ENCODE measurements at places on chromosomes 2 and 18.

GRCh38 chr2:181411105-181411849, 45.9 kb upstream of the ITGA4 start:
- no peak for DNase-seq

DNA sequence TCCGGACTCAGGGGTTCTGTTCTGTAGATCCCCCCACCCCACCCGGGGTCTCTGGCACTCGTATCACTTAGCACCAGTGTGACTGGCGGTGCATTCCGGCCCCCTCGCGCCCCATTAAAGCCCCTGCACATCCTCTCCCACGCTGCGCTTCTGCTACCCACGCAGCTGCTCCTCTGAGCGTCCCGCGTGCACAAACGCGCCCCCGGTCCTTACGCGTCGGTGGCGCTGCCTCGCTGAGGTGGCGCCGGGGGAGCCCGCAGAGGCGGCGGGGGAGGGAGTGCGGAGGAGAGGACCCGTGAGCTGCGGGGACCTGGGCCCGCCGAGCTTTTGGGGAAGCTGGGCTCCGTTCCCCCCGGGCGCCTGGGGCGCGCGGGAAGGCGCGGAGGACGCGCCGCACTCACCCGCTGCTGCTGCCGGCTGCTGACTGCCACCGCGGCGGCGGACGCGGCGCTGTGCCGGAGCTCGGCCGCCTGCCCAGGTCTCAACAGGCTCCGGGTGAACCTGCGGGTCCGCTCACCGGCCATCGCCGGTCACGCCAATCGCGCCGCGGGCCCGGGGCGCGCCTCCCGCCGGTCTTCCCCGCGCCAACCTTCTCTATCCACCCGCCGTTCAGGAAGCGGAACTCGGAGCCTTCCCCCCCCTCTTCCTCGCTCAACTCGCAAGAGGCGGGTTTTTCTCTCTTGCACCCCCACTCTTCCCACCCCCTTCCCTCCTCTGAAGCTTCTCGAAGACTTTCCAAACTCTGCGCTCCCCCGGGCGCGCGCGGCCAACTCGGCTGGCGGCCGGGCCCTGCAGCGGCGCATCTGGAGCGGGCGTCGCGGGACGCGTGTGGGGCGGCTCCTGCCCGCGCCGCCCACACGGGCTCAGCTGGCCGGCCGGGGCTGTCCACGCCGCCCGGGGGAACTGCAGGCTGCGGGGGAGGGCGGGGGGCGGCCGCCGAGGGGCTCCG, at the start of gene DOCK10:
TSS of gene DOCK10 (minus strand) at position 618 of the 949 bp plus-strand sequence. CDS start at position 524, 94 bp downstream.
- no peak for DNase-seq

DNA sequence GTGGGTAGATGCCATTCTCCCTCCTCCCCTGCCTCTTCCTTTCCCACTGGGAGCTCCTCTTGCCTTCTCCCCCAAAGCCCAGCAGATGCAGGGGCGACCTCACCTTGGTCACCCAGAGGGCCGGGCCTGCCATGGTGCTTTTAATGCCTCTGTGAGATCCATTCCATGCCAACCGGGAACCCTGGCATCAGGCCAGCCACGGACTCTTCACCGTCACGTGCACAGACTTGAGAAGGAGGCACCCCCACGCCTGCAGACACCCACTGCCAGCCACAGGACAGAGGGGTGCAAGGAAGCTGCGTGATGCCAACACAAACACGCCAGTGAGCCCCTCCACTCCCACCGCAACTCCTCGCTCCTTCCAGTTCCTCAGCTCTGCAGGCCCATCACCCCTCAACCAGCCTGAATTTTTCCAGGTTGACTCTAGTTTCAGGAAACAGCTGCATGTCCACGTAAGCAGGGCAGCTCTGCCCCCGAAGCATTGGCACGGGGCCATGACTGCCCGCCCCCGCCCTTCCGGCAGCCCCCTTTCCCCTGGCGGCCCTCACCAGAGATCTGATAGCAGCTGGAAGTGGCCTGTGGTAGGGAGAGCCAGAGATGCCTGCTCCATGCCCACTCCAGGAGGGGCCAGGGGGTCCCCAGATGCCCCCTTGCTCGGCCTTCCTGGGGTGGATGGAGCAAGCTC, 50.8 kb downstream of the DNMT3A start:
- DNase-seq, result no peak

DNA sequence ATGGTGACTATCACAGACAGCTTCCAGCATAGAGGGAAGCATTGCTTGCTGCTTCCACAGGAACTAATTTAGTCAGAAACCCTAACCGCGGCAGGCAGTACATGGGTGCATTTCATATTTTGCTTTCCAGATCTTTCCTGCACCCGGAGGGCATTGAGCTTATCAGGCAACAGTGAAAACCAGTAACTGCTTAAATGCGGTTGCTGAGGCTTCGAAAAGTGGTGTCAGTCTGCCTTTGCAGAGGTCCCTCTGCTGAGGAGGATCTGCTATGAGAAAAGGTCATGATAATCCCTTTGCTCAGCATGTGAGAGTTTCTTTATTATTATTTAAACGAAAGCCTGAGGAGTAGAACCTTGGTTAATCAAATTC, 44.6 kb upstream of the ROCK2 start:
- no peak for DNase-seq

- DNase-seq, result no peak
These were observed 151.1 kb downstream of the TMEM163 start for GRCh38 chr2:134567666-134568065.

- no peak for DNase-seq
These were observed 12.8 kb upstream of the PSD4 start for GRCh38 chr2:113160962-113161361.

DNA sequence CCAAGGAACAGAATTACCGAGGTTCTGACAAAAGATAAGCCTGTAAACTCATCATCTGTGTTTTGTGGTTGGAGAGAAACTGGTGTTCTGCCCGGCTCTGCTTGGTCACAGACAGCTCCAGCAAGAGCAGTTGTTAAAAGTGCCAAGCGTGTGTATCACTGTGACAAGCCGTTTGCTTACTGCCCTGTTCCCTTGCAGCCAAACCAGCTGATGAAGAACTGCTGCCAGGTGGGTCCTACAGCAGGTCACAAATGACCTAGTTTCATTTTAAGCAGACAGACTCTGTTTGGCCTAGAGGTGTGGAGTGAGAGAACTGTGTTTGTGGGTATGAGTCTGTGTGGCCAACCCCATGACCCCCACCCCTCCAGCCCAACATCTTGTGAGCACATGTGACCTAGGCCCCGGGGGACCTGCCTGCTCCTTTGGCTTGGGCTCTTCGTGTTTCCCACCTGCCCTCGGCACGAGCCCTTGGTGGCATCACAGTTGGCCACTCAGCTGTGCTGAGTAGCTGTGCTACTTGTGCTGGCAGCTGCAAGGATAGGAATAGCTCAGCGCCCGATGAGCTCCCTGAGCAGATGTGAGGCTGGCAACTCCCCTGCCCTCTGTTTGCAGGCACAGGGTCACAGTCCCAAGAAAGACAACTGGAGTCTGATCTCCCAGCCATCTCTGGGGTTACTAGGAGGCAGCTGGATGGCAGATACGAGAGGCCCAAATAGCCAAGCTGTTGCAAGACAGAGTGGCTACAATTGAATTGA, 9.7 kb downstream of the OXER1 start:
- DNase-seq, result no peak

DNA sequence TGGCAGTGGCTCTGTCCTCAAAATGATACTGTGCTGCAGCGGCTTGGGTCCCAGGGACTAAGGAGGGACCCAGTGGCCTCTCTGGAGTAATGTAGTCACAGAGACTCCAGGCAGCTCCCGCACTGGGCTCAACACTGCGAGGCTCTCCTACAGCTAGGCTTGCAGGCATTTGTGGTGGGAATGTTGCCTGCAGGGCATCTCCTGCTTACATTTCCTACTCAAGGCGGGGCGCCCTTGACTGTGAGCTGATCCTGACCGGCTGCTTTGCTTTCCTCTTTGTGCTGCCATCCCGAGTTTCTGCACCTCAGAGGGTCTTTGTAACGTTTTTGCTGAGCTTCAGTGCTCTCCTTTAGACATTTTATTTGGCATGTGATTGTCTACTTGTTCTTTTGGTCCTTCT, 177.4 kb upstream of the FN1 start:
- DNase-seq, result no peak

DNA sequence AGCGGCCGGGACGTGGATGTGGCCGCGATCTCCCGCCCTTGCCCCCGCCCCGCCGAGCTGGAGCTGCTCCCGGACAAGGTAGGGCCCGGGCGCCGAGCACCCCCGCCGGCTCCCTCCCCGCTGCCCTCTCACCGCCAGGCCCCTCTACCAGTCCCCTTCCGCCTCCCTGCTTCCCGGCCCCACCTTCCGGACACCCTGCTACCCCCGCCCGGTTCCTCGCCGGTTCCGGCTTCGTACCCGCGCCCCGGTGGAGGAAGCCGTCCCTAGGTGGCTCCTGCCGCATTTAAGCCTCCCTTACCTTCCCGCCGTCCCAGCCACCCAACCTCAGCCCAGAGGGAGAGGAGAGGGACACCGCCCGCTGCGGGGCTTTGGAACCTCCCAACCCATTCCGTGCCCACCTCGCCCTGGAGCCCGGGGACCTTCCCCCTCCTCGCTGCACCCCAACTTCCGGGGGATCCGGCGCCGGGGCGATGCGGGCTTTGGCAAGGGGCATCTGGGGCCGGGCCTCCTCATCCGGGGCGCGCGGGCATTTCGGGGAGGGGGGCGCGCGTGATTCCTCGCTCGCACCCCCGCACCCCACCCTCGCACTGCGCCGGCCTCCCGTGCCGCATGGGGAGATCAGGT, 475 bp downstream of the B3GNT2 start:
- DNase-seq, result peak; percentile 31

- no peak for DNase-seq
These were observed 624.3 kb upstream of the FANCL start for GRCh38 chr2:58865436-58865835.

GRCh38 chr2:71849607-71850305, 297.9 kb downstream of the CYP26B1 start:
- DNase-seq, result no peak

DNA sequence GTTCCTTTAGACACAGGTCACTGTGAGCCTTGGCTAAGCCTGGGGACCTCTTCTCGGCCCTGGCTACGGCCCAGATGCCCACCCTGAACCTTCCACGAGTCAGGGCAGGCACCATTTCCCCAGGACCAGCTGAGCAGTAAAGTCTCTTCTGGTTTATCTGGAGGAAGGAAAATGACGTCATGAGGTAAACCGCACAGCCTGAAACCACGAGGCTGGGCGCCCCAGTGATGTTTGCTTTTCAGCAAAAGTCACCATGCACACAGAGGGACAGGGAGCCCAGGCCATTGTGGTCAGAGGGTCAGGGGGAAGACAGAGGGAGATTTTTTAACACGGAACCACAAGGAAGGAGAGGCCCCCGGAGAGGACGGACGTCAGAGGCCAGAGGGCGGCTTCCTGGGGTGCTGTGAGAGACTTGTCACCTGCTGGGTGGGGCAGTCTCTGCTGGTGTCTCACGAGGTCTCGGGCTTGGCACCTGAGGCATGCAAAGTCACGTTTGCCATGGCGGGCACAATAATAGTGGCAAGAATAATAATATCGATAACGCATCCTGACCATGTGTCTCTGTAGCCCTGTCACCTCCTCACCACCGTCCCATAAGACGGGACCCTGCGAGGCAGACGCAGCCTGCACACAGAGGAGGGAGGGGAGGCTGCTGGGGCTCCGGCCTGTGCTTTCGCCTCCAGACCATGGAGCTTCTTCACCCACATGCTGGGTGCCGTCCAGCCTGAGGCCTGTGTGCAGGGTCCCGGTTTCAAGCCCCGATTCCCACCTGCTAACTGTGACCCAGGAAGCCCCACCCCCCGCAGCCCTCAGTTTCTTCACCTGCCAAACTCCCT, 33.2 kb upstream of the FOSL2 start:
- peak; percentile 71 for DNase-seq

DNA sequence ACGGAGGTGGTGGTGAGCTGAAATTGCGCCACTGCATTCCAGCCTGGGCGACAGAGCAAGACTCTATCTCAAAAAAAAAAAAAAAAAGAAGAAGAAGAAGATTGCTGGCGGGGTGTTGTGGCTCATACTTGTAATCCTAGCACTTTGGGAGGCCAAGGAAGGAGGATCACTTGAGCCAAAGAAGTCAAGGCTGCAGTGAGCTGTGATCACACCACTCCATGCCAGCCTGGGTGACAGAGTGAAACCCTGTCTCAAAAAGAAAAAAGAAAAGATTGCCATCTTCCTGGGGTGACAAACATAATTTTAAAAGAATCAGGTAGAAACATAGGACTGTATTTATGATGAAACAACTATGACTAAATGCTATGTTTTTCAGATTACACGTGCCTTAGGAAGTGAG, 55.1 kb upstream of the EML4 start:
- no peak for DNase-seq

GRCh38 chr18:36096955-36097354, 29.6 kb upstream of the RPRD1A start:
- no peak for DNase-seq

DNA sequence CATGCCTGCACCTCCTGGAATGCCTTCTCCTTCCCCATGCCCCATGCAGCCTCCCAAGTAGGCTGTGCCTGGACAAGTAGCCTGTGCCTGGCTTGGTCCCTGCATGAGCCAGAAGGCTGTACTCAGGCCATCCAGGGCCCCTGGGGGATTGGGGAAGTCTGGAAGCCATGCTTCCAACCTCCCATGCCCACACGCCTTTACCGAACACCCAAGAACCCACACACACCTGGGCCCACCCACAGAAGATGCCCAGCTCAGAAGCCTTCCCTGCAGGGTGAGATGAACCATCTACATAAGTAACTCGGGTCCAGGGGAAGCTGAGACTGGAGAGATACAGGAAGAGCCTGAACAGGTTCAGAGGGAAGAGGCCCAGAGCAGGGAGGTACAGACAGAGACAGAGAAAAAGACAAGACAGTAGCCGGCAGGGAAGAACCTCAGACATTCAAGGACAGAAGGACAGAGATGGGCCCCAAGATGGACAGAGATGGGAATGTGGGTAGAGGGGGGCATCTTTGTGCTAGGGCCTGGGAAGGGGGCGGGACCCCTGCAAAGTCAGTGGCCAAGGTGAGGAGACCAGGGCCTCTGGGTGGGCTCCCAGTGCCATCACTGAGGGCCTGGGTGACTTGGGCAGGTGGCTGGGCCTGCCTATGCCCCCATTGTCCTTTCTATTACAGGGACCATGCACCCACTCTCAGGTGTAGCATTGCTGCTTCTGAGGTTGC, 4.3 kb downstream of the BIN1 start:
- no peak for DNase-seq

- DNase-seq, result no peak
These were observed 299.1 kb downstream of the PAX3 start for GRCh38 chr2:221999717-222000116.

GRCh38 chr2:47654790-47655562, 128.0 kb upstream of the MSH6 start:
- no peak for DNase-seq

DNA sequence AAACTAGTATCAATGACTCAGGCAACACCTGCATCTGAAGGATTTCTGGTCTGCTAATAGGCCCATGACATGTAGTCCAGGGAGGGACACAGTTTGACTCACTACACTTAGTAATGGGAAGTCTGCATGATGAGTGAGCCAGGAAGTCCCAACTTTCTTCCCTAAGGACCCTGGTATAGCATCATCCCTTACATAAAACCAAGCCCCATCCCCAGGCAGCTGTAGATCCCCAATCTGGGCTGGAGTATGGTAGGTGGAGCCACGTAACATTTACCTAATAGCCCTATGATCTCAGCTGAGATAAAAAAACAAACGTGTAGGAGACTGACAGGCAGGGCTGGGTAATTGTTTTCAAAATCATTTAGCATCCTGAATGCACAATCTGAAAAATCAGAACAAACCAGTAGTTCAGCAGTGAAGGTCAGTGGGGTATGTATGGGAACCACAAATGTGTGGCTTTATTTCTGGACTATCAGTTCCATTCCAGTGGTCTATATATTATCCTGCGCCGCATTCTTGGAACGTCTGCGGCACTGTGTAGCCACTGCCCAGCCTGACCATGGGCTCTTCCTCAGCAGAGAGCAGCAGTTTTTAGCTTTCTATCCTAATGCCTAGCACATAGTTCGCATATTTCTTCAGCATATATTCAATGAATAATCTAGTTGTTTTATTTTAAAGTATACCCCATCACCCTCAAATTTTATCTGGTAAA, 33.5 kb downstream of the EPB41L3 start:
- no peak for DNase-seq

Measured in stimulated activated CD8-positive, alpha-beta memory T cell treated with anti-CD3 and anti-CD28 coated beads, Interleukin-7, amount 100 ng/mL, for 1 hour (primary cell).